Activated naive CD4-positive, alpha-beta T cell treated with anti-CD3 and anti-CD28 coated beads, Interleukin-2, amount 50 U/mL, for 16 hours (primary cell): ENCODE measurements at places on chromosomes 16 and 17.

GRCh38 chr16:57941016-57941664 lies 29.8 kb downstream of the CNGB1 start:
- DNase-seq = no peak

DNA sequence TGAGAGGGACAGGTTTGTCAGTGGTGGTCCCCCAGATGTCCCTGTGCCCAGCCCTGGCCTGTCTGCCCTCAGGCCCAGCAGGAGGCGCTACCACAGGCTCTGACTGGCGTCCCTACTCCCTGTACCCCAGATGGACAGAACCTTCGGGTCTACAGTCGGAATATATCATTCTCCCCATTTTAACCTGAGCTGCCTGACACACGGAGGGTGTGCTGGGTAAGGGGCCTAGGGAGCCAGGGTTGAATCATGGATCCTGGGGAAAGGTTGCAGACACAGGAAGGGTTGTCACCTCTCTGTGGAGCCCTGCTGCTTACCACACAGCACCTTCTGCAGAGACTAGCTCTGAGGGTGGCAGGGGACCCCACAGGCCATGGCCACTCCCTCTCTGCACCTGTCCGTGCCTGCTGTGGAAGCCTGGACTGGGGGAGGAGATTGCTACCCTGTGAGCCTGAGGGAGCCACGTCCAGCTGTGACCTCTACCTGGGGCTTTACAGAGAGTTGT lies 162.2 kb upstream of the ZNF267 start:
- DNase-seq = no peak

DNA sequence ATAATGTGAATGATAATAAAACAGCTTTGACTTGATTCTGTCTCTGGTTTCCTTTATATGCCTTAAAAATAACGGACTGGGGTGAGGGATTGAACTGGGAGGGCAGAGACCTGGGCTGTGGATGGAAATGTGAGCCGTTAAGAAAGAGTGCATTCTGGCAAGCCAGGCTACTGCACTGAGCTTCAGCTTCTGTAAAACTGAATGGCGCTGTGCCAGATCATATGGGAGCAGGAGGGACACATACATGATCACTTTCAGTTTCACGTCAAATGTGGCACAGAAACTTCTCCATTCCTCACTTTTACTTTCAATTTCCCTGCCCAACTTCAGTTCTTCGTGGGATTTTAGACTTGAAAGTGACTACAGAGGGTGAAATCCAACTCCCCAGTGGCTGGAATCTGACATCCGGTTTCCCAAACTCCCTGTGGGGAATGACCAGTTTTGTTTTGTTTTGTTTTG lies 1.1 kb downstream of the MT2A start:
- peak; percentile 76 for DNase-seq

GRCh38 chr17:4229627-4230541 lies 33.9 kb downstream of the ANKFY1 start:
- no peak for DNase-seq

DNA sequence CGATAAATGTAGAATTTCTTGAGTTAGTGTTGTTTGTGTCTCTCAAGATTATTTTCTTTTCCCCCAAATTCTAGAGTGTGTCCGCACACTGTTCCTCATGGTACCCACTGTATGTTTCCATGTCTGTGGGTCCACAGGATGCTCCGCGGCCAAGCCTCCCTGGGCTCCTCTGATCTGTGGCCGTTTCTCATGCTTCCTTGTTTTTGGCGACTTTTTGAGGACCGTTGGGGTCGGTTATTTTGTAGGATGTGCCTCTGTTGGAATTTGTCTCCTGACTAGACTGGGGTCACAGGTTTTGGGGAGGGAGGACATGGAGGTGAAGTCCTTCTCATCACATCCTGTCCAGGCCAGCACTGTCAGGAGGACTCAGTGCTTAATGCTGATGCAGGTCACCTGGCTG lies 140.0 kb downstream of the LAT start:
- no peak for DNase-seq

DNA sequence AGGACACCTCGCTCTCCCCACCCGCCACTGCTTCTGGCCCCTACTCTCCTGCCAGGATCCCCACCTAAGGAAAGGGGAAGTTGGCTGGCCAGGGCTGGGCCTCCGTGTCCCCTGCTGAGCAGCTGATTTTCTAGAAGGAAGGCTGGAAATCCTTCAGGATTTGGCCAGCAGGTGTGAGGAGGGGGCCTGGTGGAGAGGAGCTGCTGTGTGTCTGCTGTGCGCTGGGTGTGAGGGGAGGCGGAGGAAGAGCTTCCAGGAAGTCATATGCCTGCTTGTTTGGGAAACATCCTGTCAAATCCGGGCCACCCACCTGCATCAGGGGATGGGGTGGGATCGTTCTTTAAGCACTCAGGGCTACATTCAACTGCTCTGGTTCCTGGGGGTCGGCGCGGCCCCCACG lies 28.6 kb downstream of the TPSG1 start:
- no peak for DNase-seq

- DNase-seq = no peak
Measured at GRCh38 chr17:77488531-77489238, 347.9 kb downstream of the SEC14L1 start.

DNA sequence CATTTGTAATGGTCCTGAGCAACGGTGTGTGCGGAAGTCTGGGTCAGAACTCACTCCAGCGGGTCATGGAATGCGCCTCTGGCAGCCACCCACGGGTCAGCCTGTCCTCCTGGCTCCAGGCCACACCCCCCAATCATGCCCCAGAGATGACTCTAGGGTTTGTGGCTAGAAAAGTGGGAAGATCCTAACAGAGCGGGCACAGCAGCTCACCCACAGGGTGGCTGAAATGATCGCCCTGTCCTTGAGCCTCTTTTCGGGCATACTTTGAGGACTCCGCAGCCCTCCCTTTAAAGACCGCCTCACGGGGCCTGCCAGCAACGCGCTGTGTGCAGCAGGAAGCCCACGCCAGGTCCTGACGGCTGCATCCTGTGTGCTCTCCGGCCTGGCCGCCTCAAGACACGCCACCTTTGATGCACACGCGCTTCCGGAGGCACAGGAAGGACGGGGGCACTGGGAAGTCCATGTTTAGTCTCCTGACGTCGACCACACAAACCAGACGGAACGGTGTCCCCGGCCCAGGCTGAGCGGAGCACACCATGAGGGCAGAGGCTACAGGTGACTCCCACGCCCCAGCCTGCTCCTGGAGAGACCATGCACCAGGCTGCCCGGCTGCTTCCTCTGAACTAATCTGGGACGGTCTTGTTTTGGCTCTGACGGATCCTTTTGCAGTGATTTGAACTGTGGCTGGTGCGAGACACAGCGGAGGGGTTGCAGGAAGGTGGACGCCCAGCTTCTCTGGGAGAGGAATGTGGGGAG lies 92.9 kb downstream of the TBC1D16 start:
- peak; percentile 14 for DNase-seq

- no peak for DNase-seq
Measured at GRCh38 chr16:31386157-31386984, 6.8 kb upstream of the ITGAD start.

- no peak for DNase-seq
Measured at GRCh38 chr17:1733759-1734158, 8.9 kb upstream of the SERPINF2 start.

DNA sequence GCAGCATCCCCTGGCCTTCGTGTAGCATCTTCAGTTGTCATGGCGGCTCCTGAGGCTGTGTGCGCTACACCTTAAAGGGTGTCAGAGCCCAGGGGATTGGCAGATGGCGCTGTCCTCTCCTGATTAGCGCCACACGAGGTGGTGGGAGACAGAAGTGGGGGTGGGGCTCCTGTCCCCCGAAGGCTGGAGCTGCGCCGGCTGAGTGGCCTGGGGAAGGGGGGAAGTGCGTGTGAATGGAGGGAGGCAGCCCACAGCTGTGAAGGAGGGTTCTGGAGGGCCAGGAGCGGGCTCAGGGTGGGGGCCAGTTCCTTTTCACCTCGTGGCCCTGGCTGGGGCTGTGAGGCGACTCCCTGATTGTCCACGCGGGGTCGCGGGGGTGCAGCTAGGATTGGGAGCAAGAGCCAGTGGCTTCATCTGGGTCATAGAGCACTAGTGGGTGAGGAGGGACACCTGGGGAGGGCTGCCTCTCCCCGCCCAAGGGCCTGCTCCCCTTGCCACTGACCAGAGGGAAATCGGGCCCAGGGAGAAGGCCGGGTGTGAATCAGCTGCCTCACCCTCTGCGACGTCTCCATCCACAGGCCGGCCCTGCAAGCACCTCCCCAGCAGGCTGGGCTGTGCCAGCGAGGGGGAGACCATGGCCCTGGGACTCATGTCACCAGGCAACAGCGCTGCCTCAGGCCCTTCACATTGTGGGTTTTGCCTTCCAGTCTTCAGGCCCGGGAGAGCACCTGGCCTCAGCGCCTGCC lies 14.1 kb downstream of the BAHCC1 start:
- no peak for DNase-seq

DNA sequence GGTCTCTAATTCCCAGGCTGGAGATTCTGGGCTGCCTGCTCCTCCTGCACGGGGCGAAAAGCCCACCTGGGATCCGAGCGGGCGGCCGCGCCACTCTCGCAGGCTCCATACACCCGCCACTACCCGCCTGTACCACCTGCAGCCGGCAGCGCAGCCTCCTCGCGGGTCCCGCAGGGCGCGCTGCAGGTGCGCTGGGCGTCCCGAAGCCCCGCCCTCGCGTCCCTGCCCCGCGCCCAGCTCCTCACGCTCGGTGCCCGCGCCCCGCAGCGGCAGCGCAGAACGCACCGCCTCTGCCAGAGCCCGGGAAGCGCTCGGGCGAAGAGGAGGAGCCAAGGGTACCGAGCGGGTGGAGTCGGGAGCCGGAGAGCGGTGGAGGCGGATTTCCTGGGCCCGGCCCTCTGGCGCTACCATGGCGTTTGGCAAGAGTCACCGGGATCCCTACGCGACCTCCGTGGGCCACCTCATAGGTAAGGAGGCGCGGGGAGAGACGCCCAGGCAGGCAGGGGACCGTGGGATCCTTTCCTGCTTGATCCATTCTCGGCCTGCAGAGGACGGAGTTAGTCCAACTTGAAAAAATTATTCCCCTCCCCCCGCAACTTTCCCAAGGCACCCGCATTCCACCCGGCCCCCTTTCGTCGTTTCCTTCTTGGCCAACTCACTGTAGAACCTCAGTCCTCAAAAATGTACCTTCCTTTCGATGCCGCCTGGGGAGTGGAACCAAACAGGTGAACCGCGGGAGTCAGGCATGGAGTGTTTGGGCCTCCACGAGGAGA lies at the start of gene TOM1L1:
TSS of gene TOM1L1 (plus strand) at position 396 of the 773 bp plus-strand sequence. CDS start at position 410, 14 bp downstream.
- DNase-seq = peak; percentile 12

DNA sequence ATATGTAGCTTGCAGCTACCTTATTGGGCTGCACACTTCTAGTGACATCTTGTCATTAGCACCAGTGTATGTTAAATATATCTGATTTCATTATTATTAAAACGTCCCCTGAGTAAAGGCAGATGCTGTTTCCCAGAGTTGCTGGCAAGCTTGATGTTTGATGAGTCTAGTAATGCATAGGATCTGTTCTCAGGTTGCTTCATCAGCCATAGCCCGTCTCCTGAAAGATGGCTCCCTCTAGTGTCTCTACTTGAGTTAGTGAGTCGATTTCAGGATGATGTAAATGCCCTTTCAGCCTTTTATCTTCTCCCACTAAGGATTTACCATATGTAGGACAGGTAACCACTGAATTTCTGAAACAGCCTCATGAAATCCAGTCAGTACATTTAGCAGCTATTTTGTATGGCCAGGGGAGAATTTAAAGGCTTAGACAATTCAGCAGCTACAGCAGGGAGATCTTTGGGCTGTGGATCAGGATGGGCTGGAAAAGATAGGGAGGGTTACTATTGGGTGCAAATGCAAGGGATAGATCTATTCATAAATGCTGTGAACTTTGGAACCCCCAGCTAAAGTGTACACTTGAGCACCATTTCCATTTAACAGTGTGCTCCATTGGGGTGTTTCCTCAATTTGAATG lies 376.3 kb downstream of the CNTNAP4 start:
- DNase-seq = no peak

DNA sequence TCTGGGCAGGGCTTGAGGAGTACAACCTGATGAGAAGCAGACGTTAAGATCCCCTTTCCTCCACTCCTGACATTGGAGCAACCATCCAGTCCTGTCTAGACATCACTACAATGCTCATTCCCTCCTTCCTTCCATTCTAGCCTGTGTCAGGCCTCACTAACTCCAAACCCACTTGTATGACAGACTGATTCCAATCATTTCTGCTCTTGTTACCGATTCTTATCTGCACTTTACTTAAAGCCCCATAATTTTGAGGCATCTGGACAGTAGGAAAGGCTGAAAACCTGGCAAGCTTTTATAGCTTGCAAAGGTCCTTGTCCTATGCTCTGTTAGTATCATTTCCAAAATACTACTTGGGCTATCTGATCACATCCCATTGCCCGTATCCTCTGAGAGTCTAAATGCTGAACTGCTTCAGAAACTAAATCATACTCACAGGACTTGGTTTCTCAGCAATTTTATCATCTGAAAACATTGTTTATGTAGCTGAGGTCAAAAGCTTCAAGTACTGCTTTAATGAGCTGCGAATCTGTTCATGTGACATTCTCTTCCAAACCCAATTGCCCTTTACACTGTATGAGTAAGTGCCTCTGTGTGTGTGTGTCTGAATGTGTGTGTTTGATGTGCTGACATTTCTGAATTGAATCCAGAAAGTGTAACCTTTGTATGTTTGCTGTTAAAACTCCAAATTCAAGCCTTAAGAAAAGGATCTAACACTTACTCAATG lies 57.2 kb upstream of the CACNG3 start:
- DNase-seq = no peak

GRCh38 chr17:81890447-81891302 lies 711 bp downstream of the ALYREF start:
- DNase-seq = no peak

DNA sequence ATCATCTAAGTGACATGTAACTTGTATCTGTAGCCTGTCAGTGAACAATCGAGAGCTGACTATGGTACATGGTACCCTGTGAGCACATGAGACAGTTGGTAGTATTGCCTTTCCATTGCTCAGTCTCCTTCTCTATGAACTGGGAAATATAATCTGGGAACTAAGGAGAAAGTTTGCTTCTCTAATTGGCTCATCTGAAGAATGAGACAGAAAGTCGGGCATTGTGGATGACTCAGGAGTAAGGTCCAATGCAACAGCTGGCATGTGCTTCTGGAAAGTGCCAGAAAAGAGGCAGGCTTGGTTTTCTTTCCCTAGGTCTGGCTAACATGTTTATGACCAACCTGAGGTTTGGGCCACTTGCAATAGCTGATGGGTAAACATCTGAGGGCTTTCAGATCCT lies 51.9 kb downstream of the ZZEF1 start:
- DNase-seq = no peak

DNA sequence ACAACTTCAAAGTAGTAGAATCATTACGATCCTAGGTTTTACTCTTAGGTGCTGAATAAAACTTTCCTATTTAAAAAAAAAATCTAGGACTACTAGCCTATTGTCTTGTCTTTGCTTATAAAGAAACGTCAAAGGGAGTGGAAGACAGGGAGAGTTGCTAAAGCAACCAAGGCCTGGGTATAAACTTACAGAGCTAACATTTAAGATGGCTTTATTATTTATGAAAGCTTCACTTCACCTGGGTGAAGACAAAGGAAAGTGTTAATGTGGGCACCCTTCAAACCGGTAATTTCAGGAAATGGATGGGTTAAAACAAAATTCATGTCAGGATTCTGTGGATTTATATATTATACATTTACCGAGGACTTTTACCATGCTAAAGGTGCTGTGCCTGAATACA lies 2.5 kb downstream of the DUSP14 start:
- DNase-seq = no peak
